ENCODE measurements at places on chromosomes 2 and 18.

GRCh38 chr2:188678882-188679281, 295.3 kb upstream of the COL3A1 start:
- no peak for DNase-seq

- no peak for DNase-seq
These were observed 36.5 kb upstream of the DLX1 start for GRCh38 chr2:172048508-172049503.

DNA sequence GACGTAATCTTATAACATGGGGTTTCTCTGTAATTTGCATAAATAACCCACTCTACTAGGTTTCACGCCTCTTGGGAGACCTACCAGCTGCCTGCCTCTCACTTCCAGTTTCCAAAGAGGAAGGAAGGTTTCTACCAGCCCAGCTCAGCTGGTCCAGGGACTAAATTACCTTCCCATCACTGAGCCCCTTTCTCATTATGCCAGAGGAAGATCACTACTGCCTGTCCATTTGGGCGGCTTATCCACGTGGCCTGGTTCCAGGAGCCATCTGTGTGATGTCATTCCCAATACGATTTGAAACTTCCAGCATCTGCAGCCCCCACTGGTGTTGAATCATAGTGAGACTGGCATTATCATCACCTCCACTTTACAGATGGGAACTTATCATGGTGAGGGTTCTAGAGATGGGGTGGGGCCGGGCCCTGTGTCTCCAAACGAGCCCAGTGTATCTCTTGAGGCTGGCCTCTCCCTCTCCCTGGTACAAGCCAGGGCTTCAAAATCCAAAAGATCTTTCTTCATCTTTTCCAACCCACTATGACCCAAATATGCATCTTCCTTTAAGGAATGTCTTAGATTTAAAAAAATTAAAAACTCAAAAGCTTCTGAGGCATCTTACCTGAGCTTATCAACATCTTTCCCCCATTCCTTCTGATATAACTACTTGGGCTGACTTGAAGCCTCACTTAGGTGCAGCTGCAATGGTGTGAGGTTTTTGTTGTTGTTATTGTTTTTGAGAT, 140.8 kb downstream of the DDX1 start:
- DNase-seq, result no peak

DNA sequence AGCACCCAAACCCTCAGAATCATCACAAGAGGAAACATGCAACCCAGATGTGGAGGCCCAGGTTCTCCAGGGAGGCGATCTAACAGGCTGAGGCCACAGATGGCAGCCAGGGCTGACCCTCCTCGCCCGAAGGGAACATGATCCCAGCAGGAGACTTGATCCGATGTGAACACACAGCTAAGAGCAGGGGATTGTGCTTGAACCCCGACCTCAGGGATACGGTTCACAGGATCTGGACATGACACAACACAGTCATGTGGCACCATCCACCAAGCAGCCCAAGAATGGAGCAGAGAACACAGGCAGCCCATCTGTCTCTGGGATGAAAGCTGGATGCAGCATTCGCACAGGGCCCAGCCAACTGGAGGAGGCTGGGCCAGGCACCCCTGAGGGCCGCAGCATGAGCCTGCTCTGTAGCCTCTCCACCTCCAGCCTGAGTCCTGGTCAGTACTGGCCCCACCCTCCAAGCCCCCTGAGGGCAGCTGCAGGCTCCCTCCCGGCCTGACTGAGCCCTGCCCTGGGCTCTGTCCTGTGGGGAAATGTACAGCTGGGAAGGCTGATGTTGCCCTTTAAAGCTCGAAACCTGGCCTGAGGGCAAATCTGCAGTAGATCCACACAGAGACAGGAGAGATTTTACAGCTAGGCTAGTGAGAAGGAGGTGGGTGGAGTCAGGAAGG, 39.0 kb downstream of the AQP12A start:
- no peak for DNase-seq

- DNase-seq, result no peak
These were observed 22.8 kb downstream of the NXPH2 start for GRCh38 chr2:138757384-138757783.

- DNase-seq, result no peak
These were observed 11.9 kb upstream of the NMUR1 start for GRCh38 chr2:231542136-231542535.

DNA sequence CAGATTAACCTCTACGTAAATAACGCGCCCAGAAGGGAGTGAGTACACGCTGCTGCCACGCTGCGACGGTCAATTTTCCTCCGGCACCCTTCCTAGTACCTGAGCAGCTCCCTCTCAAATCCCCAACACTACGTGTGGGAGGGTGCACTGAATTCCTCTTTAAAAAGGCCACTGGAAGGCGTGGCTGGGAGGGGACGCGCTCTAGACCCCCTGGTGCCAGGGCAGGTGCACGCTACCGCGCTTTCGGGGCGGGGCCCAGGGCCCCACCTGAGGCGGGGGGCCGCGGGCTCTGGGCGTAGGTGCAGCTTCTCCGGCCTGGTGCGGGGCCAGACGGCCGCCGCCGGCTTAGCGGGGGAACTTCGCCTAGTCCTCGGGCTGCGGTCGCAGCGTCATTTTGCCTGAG, 668 bp upstream of the ANKRD12 start:
- peak; percentile 33 for DNase-seq

- no peak for DNase-seq
These were observed 21.7 kb downstream of the HDAC4 start for GRCh38 chr2:239378918-239379640.

DNA sequence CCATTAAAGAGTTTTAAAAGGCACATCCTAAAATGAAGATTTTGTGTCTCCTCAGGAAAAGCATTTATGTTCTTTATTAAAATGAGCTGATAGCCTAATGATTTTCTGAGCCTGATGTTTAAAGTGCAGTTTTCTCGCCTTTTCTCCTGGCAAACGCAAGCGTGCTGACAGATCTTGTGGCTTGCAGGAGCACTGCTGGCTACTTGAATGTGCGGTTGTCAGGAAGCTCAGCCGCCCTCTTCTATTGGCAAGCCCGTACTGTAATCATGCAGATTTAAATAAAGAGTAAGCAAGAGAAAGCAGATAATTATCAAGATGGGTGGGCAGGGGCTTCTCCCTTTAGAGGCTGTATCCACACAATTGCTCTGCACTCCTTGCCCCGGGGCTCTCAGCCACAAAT, 139.5 kb upstream of the SPHKAP start:
- DNase-seq, result no peak

DNA sequence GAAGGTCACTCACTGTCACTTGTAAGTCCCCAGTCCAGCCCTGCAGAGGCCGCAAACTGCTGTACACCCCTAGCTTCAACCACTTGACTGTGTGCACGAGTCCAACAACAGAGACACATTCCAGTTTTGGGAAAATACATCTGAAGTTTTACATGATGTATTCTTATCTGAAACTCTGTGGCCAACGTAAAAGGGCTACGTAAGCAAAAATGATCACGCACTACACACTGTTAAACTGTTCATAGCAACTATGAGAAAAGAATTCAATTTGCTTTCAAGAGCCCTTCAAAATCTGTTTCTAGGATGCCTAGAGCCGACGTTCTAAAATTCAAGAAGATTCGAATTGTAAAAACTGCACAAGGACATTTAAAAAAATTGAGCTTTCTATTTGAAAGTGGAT, 26.0 kb downstream of the EDAR start:
- no peak for DNase-seq

DNA sequence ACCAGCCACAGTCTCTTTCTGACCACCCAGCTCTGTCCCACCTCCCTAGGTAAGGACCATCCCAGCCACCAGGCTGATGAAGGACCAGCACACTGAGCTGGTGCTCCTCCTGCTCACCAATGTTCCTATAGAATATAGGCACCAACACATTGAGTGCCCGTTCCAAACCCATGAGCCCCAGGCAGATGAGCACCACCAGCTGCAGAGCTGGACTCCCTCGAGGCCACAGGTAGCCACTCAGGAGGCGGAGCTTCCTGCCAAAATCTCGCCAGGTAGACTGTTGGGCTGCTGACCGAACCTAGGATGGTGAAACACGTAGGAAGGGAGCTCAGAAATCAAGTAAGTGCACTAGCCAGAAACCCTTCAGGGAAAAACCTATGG, 2.2 kb downstream of the ABCB6 start:
- DNase-seq, result no peak

- DNase-seq, result no peak
These were observed 244.8 kb downstream of the IKZF2 start for GRCh38 chr2:212906620-212907019.

DNA sequence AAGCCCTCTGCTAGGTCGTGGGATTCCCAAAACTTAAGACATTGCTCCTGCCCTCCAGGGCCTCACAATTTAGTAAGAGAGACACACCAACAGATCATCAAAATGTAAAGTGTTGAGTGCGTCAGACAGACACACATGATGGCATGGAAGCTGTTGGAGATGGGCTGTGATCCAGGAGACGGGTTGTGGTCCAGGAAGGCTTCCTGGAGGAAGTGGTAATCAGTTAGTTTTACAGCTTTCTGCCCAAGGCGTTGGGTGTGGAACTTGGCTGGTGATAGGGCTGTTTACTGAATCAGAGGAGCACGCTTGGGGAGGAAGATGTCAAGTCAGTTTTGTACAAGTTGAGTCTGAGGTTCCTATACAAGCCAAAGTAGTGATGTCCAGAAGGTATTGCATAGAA, 24.0 kb upstream of the GLI2 start:
- DNase-seq, result no peak

DNA sequence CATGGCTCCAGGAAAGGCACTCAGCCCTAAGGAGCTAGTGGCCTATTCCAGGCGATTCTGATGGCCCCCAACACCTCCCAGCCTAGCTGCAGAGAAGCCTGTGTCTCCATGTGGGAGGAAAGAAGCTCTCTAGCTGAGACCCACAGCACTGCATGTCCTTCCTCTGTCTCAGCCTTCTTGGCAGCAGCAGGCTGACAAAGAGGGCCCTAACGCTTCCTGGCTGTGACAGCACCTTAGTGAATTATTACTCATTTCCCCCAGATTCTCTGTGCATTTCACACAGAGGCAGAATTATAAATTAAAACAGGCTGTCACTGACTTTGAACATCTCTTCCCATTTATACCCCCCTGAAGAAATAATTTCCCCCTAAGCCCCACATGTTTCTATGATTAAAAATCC, 206.8 kb downstream of the CLIP4 start:
- DNase-seq, result no peak

- DNase-seq, result no peak
These were observed at the start of gene VIT for GRCh38 chr2:36696533-36696932. VIT (plus strand) TSS chr2:36696707; CDS start chr2:36716371, 19,664 bp downstream.

GRCh38 chr2:222669353-222669752, 2.1 kb upstream of the MOGAT1 start:
- DNase-seq, result no peak

DNA sequence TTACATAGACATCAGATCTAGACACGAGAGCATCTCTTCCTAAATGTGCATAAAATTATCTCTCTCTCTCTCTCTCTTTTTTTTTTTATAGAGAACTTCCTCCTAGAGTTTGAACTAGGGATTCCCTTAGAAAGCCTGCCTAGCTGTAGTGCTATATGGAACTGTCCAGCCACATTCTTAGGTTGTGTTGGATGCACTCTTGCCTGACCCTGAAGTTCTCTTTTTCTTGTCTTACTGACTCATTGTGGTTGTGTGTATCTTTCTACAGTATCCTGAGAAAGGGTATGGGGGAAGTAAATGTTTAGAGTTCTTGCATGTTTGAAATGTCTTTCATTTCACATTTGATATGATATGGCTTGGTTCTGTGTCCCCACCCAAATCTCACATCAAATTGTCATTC, 368.2 kb downstream of the CDH2 start:
- DNase-seq, result no peak

DNA sequence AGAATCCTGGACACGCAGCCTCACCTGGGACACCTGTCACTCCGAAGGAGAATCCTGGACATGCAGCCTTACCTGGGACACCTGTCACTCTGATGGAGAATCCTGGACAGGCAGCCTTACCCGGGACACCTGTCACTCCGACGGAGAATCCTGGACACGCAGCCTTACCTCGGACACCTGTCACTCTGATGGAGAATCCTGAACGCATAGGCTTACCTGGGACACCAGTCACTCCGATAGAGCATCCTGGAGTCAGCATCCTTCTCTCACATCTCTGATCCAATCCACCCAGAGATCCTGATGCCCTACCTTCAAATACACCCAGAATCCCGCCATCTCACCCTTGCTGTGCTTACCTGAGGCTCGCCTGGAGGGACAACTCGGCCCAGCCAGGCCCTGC, 154.9 kb downstream of the NDUFA10 start:
- DNase-seq, result no peak

DNA sequence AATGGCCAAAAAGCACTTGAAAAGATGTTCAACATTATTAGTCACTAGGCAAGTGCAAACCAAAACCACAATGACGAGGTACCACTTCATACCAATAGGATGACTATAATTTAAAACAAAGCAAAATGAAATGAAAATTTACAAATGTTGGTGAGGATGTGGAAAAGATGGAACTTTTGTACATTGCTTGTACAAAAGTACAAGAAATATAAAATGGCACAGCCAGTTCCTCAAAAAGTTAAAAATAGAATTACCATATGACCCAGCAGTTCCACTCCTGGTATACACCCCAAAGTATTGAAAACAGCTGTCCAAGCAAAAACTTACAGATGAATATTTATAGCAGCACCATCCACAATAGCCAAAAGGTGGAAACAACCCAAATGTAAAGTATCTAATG, 107.8 kb upstream of the XPO1 start:
- no peak for DNase-seq

DNA sequence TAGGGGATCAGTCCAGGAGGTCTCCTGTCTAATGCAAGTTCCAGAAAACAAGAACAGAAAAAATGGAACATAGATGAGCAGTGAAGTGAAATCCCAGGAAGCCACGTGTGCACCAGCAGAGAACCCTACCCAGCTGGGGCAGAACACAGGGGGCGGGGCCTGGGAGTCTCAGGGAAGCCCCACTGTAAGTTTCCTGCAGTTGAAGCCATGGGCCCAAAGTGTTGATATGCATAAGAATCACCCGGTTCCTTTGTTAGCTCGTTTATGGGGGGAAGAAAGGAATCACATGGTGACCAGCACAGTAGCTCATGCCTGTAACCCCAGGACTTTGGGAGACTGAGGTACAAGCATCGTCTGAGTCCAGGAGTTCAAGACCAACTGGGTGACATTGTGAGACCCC, 131.3 kb downstream of the INO80D start:
- DNase-seq, result no peak

GRCh38 chr2:41920812-41921211, 127.0 kb upstream of the PKDCC start:
- no peak for DNase-seq

- DNase-seq, result no peak
These were observed 63.8 kb upstream of the EPHA4 start for GRCh38 chr2:221635949-221636348.

DNA sequence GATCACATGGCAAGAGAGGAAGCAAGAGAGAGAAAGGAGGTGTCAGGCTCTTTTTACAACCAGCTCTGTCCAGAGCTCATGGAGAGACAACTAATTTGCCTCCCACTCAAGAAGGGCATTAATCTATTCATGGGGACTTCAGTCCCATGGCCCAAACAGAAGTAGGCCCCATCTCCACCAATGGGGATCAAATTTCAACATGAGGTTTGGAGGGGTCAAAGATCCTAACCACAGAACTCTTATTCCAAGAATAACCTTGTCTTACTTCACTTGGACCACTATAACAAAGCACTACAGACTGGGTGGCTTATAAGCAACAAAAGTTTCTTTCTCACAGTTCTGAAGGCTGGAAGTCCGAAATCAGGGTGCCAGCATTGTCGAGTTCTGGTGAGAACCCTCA, 31.8 kb downstream of the GRB14 start:
- no peak for DNase-seq

GRCh38 chr2:32865399-32866068, 81.2 kb upstream of the LTBP1 start:
- no peak for DNase-seq
